Fibroblast of lung (primary cell): ENCODE measurements at places on chromosomes 7 and 10.

DNA sequence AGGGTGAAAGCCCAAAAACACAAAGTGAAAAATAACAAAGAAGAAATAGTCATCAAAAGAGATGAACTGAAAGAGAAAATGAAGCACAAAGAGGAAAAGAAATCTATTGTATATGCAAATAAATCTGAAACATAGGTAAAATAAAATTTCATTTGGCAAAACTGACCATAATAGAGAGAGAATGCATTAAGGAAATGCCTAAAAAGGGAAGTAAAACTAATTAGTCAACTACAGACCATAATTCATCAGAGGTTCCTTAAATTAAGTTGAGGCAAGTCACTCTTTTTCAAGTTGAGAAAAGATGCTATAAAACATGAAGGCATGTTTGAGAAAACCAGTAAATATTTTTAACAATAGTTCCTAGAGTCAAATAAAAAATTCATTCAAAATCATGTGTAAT is 233.3 kb downstream of the LRRN3 start:
- no peak for DNase-seq

DNA sequence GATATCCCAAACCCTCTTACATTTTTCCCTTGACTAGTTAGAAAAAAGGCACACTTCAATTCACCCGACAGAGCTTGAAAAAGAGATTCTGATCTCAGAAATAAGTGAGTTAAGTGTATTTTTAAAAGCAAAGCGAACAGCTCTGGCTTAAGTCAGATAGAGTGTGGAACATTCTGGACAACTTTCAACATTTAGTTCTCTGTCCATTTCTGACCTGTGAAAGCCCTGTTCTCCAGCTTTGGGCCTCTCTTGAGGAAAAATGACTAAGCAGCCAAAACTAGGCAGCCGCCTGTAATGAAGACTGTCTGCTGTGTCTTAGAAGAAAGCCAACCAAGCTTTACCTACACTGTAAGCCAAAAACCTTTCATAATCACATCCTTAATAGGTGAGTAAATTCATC is 50.5 kb downstream of the CDK6 start:
- peak; percentile 80 for DNase-seq

DNA sequence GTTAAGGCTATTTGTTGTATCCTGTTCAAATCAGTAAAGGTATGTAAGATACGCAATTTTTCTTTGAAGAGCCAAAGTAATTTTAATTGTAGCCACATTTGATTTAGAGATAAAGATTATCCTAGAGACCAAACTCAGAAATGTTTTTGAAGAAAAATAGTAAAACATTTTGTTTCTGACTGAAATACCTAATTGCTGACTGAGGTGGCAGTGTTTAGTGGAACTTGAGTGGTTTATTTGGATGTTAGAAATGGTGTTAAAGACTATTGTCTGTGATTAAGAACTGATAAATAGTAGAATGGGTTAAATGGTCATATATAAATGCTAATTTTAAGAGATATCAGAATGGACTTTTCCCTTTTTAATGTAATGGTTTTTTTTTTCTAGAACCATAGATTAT is 15.3 kb downstream of the EDRF1 start:
- DNase-seq, result no peak

- no peak for DNase-seq
These were observed 59.9 kb upstream of the EFCAB10 start for GRCh38 chr7:105640956-105641810.
